ENCODE measurements at places on chromosomes 5 and 9.

GRCh38 chr5:103166706-103167105 lies 46.6 kb downstream of the PPIP5K2 start:
- no peak overlapping the region for H3K27ac ChIP-seq
- no peak overlapping the region for H3K4me3 ChIP-seq
- H3K4me1 ChIP-seq, result no peaks in the 10 kb centered on the region
- DNase-seq, result no peak
- no peaks in the 10 kb centered on the region for H3K36me3 ChIP-seq

- H3K27me3 ChIP-seq, result no peaks in the 10 kb centered on the region
- no peak overlapping the region for H3K4me3 ChIP-seq
- no peaks in the 10 kb centered on the region for H3K36me3 ChIP-seq
- DNase-seq, result no peak
These were observed 4.7 kb downstream of the IFNA8 start for GRCh38 chr9:21413624-21414023.

- H3K36me3 ChIP-seq, result no peaks in the 10 kb centered on the region
- H3K27ac ChIP-seq, result no peak overlapping the region
- no peaks in the 10 kb centered on the region for H3K4me1 ChIP-seq
- no peak overlapping the region for H3K4me3 ChIP-seq
- peaks cover 1% of the 10 kb centered on the region for H3K27me3 ChIP-seq
- DNase-seq, result no peak
These were observed 119.4 kb downstream of the PDE8B start for GRCh38 chr5:77329664-77330430.

DNA sequence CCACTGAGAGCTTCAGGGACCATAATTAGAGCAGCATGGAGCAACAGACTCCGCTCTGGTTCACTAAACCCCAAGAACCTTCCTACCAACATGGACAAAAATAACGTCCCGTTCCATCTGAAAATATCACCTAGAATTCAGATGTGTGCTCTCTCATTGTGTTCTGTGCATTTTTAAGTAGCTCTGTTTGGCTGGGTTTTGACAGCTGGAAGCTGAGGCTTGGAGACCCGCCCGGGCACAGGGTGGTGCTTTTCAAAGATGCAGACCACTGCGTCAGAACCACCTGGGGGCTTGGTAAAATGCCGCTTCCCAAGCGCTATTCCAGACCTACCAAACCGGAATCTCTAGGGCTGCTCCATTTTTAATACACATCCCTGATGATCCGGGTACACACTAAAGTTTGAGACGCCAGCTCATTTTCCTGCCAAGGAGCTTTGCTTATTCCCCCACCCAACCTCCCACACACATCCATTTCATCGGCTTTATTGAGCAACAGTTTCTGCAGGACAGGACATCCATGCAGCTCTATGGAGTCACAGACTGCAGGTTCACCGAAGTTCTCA lies 104.8 kb downstream of the GABBR2 start:
- no peaks in the 10 kb centered on the region for H3K27me3 ChIP-seq
- no peaks in the 10 kb centered on the region for H3K36me3 ChIP-seq
- no peak overlapping the region for H3K4me3 ChIP-seq
- DNase-seq, result no peak
- H3K4me1 ChIP-seq, result no peaks in the 10 kb centered on the region

- no peak for DNase-seq
- H3K4me3 ChIP-seq, result no peak overlapping the region
- peaks cover 6% of the 10 kb centered on the region for H3K27me3 ChIP-seq
- H3K36me3 ChIP-seq, result no peaks in the 10 kb centered on the region
- H3K27ac ChIP-seq, result no peak overlapping the region
- no peaks in the 10 kb centered on the region for H3K4me1 ChIP-seq
These were observed 50.9 kb downstream of the MVB12B start for GRCh38 chr9:126377536-126377935.

DNA sequence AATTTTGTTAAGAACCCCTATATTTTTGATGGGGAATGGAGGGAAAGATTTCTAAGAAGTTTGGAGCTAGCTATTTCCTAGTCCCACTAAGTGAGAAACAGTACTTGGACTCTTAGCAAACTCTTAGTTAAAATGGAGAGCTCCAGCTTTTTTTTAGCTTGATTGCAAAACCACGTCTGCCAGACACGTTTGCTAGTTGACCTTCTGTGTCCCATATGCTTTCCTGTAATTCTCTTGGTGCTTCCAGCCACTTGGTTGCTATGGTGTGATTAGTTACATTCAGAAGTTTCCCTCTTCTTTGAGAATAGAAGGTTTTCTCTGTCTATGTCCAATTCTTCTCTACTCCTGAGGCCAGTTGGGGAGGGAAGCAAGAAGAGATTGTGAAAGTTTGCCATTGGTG lies 417.0 kb upstream of the TLE4 start:
- H3K4me3 ChIP-seq, result no peak overlapping the region
- H3K27ac ChIP-seq, result no peak overlapping the region
- H3K4me1 ChIP-seq, result no peaks in the 10 kb centered on the region
- no peaks in the 10 kb centered on the region for H3K27me3 ChIP-seq

- H3K4me1 ChIP-seq, result no peaks in the 10 kb centered on the region
- H3K27me3 ChIP-seq, result no peaks in the 10 kb centered on the region
- H3K27ac ChIP-seq, result no peak overlapping the region
- no peaks in the 10 kb centered on the region for H3K36me3 ChIP-seq
- no peak overlapping the region for H3K4me3 ChIP-seq
- DNase-seq, result no peak
These were observed 206.7 kb downstream of the ARRDC3 start for GRCh38 chr5:91176288-91177016.

- no peaks in the 10 kb centered on the region for H3K27me3 ChIP-seq
- no peak overlapping the region for H3K4me3 ChIP-seq
- H3K27ac ChIP-seq, result no peak overlapping the region
- no peaks in the 10 kb centered on the region for H3K4me1 ChIP-seq
- DNase-seq, result no peak
These were observed 95.9 kb downstream of the CDH9 start for GRCh38 chr5:26942481-26942880.

DNA sequence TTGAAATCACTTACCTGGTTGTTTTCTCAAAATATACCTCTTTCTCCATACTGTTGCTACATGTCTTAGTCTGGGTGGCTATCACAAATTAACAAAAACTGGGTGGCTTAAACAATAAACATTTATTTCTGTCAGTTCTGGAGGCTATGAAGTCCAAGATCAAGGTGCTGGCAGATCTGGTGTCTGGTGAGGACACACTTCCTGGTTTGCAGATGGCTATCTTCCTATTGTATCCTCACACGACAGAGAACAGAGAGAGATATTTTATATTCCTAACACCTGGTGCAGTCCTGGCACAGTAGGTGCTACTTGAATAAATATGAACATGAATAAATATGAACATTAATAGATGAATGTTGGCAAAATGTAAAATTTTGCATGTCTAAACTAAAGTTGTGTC lies 164.3 kb upstream of the ACOT12 start:
- no peak for DNase-seq
- no peaks in the 10 kb centered on the region for H3K36me3 ChIP-seq
- H3K27ac ChIP-seq, result no peak overlapping the region
- no peaks in the 10 kb centered on the region for H3K27me3 ChIP-seq
- no peak overlapping the region for H3K4me3 ChIP-seq
- H3K4me1 ChIP-seq, result no peaks in the 10 kb centered on the region

- H3K27me3 ChIP-seq, result peaks cover 3% of the 10 kb centered on the region
- no peaks in the 10 kb centered on the region for H3K4me1 ChIP-seq
- no peak overlapping the region for H3K4me3 ChIP-seq
- no peak for DNase-seq
- no peak overlapping the region for H3K27ac ChIP-seq
These were observed 8.9 kb downstream of the IFNE start for GRCh38 chr9:21473236-21473635.

GRCh38 chr9:68805890-68806517 lies 101.0 kb downstream of the PIP5K1B start:
- H3K4me1 ChIP-seq, result peaks cover 28% of the 10 kb centered on the region
- H3K36me3 ChIP-seq, result no peaks in the 10 kb centered on the region
- no peak for DNase-seq
- 0 out of 2 replicates have a peak overlapping the region, but pooled peaks have one; percentile 19 for H3K4me3 ChIP-seq
- H3K27ac ChIP-seq, result no peak overlapping the region
- no peaks in the 10 kb centered on the region for H3K27me3 ChIP-seq

GRCh38 chr9:93119953-93120845 lies 13.9 kb downstream of the NINJ1 start:
- H3K4me3 ChIP-seq, result no peak overlapping the region
- no peak overlapping the region for H3K27ac ChIP-seq
- peaks cover 9% of the 10 kb centered on the region for H3K36me3 ChIP-seq
- no peaks in the 10 kb centered on the region for H3K27me3 ChIP-seq
- H3K4me1 ChIP-seq, result peaks cover 12% of the 10 kb centered on the region
- DNase-seq, result no peak

- H3K4me1 ChIP-seq, result peaks cover 3% of the 10 kb centered on the region
- DNase-seq, result peak; percentile 52
- H3K4me3 ChIP-seq, result no peak overlapping the region
- H3K27me3 ChIP-seq, result no peaks in the 10 kb centered on the region
- H3K36me3 ChIP-seq, result no peaks in the 10 kb centered on the region
These were observed 128.3 kb downstream of the EFNA5 start for GRCh38 chr5:107542428-107542827.

DNA sequence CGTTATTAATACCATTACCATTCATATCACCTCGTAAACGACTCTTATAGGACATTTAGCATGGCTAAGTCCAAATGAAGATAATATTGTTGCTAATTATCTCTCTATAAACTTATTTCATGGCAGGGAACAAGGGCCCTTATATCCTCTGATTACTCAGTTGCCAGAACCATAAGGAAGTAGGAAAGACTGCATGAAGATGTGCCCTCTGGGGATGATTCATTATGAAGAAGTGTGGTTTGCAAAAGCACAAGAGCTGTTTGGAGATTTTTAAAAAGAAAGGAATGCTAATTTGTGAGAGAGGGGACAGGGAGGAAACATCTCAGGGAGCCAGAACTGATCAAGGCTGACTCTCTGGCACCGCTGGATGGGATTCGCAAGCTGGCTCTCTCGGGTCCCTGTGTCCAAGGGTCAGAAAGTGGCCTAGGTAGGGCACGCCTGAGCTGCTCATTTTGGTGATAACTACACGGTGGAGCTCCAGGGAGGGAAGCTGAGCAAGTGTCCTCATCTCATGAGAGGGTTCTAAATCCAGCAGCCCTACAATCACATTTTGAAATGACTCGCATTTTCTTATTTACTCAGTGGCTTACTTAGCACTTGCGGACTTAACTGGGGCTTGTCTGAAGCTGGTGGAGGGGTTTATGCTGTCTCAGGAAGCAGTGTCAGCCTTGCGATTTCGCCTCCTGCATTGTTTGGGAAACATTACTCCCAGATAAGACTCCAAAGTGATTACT lies 136.8 kb downstream of the C5orf15 start:
- no peak overlapping the region for H3K27ac ChIP-seq
- peaks cover 6% of the 10 kb centered on the region for H3K4me1 ChIP-seq
- no peaks in the 10 kb centered on the region for H3K36me3 ChIP-seq
- H3K27me3 ChIP-seq, result no peaks in the 10 kb centered on the region
- no peak for DNase-seq

- H3K4me1 ChIP-seq, result no peaks in the 10 kb centered on the region
- no peak for DNase-seq
- H3K27me3 ChIP-seq, result no peaks in the 10 kb centered on the region
- H3K27ac ChIP-seq, result no peak overlapping the region
- H3K4me3 ChIP-seq, result no peak overlapping the region
- no peaks in the 10 kb centered on the region for H3K36me3 ChIP-seq
These were observed 35.4 kb downstream of the UBE2R2 start for GRCh38 chr9:33852216-33852826.

DNA sequence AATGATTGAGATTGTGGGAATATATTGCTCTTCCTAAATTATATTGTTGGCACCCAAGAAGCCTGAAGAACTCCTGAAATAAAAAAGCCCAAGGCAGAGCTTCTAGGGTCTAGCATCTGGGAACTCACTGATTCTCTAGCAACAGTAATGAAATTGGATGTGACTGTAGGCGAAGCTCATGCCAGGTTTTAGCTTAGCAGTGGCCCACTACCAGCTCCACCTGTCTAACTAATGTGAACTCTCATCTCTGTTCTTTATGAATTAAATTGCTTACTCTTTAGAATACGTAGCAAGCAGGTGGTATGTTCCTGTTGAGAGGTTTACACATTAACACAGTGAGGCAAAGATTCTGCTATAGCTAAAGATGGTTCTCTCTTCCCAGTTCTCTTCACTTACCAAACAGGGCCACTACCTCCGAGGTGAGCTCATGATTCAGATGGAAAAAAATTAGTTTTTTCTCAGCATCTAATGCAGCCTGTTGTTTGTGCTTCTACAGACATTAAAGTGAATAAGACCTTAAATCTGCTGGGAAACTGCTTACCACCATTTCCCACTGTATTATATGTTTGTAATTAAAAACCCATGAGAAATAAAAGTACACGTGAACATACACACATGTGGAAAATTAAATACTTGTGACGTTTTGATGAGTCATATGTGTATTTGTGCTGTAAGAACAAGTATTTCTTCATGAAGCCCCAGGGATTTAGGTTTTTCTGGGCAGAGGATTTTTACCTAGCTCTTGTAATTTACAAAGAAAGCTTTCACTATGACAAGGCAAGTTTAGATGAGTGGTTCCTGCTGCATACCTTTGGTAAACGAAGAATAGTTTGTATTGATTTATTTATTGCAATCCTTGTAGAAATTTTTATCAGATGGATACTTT lies 360.1 kb downstream of the KDM4C start:
- H3K4me1 ChIP-seq, result peaks cover 9% of the 10 kb centered on the region
- H3K36me3 ChIP-seq, result no peaks in the 10 kb centered on the region
- peak overlapping the region; percentile 13 for H3K27ac ChIP-seq
- DNase-seq, result peak; percentile 46

GRCh38 chr9:36870960-36871359 lies 163.1 kb downstream of the PAX5 start:
- no peaks in the 10 kb centered on the region for H3K27me3 ChIP-seq
- peaks cover 5% of the 10 kb centered on the region for H3K4me1 ChIP-seq
- DNase-seq, result no peak
- no peak overlapping the region for H3K4me3 ChIP-seq

GRCh38 chr5:87405472-87406155 lies 7.1 kb downstream of the CCNH start:
- H3K36me3 ChIP-seq, result peaks cover 3% of the 10 kb centered on the region
- DNase-seq, result no peak
- peaks cover under 1% of the 10 kb centered on the region for H3K4me1 ChIP-seq

GRCh38 chr5:43854697-43855292 lies 251.8 kb downstream of the NNT start:
- no peaks in the 10 kb centered on the region for H3K36me3 ChIP-seq

DNA sequence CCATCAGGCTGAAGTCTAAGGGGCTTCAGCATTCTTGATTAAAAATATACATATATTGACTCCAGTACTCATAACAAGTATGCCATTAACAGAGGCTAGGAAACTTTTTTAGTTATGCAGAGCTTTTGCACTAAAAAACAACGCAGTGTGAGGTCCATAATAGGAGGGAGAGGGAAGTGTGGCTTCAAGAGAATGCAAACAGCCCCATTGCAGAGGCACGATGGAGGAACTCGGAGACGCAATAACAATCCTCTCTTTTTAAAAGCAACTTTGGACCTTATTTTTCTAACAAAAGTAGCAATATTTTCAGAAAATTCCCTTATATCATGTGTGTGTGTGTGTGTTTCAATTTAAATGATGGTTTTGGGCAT lies 150.0 kb upstream of the PTCH1 start:
- H3K27ac ChIP-seq, result no peak overlapping the region
- H3K27me3 ChIP-seq, result no peaks in the 10 kb centered on the region
- no peaks in the 10 kb centered on the region for H3K36me3 ChIP-seq
- no peaks in the 10 kb centered on the region for H3K4me1 ChIP-seq

All from GM12878 (cell line).